ENCODE measurements at places on chromosomes 5 and 9.

- no peak for DNase-seq
Observed at GRCh38 chr9:29150606-29151005, 1577.3 kb upstream of the C9orf72 start.

DNA sequence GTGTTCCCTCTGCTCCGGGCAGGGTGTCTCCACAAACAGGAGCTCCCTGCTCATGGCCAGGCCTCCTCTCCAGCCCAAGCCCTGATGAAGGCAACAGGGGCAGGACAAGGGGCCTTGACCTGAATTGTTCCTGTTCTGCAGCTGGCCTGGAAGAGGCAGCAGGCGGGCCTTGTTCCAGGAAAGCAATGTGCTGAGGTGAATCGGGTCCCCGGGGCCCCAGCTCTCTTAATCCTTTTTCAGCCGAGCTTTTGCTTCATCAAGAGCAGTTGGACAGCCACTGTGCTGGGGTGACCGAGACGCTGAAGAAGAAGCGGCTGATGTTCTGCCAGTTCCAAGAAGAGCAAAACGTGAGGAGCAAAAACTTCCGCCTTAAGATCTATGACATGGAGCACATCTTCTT, 41.4 kb downstream of the CCDC180 start:
- no peak for DNase-seq

GRCh38 chr5:140108093-140109017, 5.6 kb upstream of the PURA start:
- DNase-seq: no peak

DNA sequence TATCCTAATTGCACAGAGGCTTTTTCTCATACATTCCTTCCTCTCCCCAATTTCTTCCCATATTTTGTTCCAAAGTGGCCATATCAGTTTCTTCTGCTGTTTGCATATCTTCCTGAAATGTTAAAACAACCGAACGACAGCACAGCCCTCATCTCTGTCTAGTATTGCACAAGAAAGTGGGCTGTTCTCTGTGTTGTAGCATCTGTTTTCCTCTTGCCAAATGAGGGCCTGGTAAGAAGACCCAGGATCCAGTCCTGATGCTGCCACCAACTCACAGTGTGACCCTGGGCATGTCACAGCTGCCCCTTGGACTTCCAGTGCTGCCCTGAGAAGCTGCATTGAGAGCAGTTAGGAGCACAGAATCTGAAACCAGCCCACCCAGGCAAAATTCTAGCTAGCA, 4.1 kb downstream of the SLC31A2 start:
- no peak for DNase-seq

- no peak for DNase-seq
Observed at GRCh38 chr9:34693560-34693959, 2.5 kb upstream of the CCL19 start.

DNA sequence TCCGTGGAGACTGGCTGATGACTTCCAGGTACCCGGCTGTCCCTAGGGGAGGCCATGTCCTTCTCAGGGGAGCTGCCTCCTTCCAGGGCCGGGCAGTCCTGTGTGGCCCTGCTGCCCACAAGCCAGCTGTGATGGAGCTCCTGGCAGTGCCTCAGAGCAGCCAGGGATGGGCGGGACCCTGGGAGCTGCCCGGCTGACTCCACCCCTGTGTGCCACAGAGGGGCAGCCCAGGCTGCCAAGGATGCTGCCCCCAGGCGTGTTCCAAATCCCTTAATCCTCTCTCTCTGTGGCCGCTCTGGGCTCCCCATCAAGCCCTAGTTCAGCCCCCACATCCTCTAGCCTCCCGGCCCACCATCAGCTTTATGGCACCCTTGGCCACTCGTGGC, 7.0 kb upstream of the SCGB3A1 start:
- no peak for DNase-seq

DNA sequence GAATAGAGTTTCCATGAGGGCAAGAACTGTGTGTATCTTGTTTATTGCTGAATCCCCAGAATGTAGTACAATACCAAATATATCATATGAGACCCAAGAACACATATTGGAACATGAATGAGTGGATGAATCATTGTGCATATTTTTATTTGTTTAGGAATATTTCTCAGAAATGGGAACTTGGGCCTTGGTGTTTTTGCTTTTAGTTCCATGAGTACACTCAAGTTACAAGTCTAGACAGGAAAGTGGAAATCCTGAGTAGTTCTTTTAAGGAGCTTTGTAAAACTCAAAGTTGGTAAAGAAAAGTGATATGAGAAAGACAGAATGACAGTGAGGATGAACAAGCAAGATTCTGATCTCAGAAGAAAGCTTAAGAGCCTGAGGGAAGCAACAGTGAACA, 647.0 kb downstream of the EFNA5 start:
- no peak for DNase-seq

- DNase-seq: no peak
Observed at GRCh38 chr5:80870442-80870841, 89.7 kb upstream of the RASGRF2 start.

DNA sequence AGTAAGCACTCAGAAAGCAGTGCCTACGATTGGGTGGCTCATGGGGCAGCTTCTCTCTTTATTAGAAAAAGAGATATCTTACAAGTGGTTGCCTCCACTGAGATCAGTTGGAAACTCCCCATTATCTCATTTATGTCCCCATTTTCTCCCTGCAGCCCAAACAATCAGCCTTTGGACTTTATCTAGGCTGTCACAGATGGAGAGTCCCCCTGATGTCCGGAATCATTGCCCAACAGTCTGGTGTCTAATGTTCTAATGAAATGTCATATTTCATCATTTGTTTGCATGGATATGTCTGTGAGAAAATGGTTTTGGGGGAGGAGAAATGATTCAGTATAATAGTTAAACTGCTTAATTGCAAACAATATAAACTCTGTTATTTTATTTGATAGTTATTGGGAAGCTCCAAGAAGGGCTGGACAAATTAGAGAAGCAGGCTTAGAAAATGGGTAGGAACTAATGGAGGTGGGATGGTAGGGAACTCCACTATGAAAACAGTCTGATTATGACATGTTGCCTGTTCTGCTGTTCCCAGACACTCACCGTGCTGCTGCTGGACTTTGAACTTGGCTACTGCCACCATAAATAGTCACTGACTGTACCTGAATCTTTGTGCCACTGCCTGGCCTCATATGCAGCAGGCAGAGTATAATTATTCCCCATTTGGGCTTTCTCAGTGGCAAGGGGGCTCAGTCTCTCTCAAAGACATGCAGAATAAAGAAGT, 38.3 kb upstream of the SMAD5 start:
- no peak for DNase-seq

DNA sequence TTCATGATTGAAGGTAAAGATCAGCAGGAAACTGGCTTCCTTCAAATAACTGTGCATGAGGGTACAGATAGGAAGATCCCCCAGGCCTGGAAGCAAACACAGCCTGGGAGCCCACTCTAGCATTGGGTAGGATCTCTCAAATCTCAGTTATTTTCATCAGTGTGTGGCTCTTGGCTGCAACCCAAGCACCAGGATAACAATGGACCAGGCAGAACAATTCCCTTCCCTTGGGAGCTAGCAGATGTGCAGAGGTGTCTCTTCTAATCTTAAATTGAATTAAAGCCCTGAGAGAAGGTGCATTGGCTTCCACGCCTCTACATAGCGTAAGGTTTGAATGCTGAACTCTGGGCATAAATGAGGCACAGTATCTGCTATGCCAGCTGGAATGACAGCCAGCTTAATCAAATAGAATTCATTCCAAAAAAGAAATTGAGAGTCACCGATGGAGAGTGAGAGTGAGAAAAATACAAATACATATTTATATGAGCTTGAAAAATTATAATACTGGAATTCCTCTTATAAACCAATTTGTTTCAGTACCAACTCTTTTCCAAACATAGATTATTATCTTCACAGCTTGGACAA, 957.3 kb downstream of the CDH12 start:
- no peak for DNase-seq

GRCh38 chr9:38250279-38251035, 142.0 kb upstream of the ALDH1B1 start:
- no peak for DNase-seq

DNA sequence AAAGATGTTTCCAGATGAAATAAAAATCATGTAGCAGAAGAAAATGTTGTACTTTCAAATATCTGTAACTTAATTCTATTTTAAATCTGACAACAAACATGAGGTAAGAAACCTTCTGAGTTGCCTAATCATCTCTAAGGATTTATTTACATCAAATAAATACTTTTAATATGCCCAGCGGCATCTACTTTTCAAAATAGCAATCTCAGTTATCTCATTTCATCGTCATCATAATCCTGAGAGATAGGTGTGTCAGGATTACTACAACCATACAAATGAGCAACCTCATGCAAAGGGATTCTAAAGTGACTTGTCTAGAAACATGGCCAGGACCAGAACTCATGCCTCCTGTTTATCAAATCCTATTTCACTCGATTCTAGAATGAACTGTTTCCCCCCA, 49.5 kb downstream of the DENND1A start:
- DNase-seq: no peak

- no peak for DNase-seq
Observed at GRCh38 chr9:37191403-37192089, 71.2 kb downstream of the ZCCHC7 start.

- no peak for DNase-seq
Observed at GRCh38 chr9:34440017-34440416, 18.4 kb downstream of the FAM219A start.

DNA sequence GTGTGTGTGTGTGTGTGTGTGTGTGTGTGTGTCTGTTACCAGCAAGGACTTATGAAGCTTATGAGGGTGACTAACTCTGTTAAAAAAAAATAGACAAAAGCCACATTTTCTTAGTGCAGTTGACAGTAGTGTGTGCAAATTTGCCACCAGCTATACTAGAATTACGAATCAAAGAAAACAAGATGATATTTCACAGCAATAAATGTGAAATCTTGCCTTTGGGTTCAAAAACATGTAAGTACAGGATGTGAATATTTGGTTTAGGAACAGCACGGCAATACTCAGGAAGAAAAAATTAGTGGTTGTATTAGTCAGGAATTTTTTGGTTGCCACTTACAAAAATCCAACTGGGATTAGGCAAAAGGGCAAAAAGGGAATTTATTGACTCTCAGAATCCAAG, 117.4 kb downstream of the NPR3 start:
- DNase-seq: no peak

- DNase-seq: no peak
Observed at GRCh38 chr9:4713849-4714248, 27.2 kb downstream of the AK3 start.

GRCh38 chr5:5155617-5156016, 15.5 kb downstream of the ADAMTS16 start:
- no peak for DNase-seq

- no peak for DNase-seq
Observed at GRCh38 chr9:21461377-21461776, 20.7 kb downstream of the IFNE start.

DNA sequence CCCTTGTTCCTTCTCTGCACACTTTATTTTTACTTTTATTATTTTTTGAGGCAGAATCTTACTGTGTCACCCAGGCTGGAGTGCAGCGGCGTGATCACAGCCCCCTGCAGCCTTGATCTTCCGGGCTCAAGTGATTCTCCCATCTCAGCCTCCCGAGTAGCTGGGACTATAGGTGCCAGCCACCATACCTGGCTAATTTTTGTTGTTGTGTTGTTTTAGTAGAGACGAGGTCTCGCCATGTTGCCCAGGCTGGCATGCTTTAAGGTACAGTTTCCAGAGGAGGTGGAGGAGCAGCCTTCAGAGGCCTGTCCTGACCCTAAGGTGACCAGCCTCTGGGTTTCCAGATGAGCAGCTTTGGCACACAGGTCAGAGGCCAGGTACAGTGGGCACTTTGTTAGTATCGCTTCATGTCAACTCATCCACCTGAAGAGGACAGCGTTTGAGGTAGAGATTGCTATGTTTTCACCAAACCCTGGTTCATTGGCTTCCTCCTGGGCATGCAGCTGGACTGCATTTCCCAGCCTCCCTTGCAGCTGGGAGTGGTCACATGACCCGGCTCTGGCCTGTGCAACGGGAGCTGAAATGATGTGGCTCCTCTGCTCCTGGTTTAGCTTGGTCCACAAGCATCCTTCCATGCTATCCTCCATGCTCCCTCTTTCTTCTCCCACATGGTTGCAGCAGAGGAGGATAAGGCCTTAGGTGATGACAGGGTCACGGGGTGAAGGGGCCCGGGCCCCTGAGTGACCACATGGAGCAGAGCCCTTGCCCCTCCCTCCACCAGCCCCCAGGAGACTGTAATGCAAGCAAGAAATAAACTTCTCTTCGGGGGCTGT, 139.3 kb upstream of the IER5L start:
- DNase-seq: no peak

DNA sequence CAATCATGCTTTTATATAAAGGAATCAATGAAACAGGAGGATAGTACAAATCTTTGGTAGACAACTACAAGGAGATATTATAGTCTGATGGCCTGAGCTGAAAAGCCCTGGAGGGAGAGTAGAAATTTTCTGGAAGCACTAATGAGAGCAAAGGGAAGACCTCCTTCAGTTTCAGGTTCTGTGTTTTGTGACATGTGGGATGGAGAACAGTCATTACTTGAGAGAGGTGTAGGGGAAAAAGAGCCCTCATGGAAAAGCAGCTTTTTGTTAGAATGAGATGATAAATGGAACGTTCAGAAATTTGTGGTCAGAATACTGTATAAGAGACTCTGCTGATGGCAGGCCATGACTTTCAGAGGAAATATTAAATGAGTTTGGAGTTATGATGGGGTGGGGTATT, 360.6 kb upstream of the MEF2C start:
- DNase-seq: no peak

GRCh38 chr5:135584918-135585317, 6.1 kb upstream of the CXCL14 start:
- no peak for DNase-seq

GRCh38 chr5:159071382-159071781, 28.3 kb downstream of the EBF1 start:
- DNase-seq: no peak

DNA sequence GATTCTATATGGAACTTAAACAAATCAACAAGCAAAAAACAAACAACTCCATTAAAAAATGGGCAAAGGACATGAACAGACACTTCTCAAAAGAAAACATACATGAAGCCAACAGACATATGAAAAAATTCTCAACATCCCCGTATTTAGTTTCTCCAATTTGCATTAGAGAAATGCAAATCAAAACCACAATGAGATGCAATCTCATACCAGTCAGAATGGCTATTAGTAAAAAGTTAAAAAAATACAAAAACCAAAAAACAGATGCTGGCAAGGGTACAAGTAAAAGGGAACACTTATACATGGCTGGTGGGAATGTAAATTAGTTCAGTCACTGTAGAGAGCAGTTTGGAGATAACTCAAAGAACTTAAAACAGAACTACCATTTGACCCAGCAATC, 342.1 kb upstream of the NUDT12 start:
- no peak for DNase-seq

GRCh38 chr9:126461608-126462007, 135.0 kb downstream of the MVB12B start:
- no peak for DNase-seq

GRCh38 chr5:12272389-12272788, 368.1 kb upstream of the CTNND2 start:
- no peak for DNase-seq

- no peak for DNase-seq
Observed at GRCh38 chr9:137462986-137463930, 4.1 kb upstream of the NSMF start.

Data from CD4-positive, alpha-beta T cell treated with Interleukin-4 for 4 hours (primary cell).